ENCODE measurements at places on chromosomes 3 and 15.

DNA sequence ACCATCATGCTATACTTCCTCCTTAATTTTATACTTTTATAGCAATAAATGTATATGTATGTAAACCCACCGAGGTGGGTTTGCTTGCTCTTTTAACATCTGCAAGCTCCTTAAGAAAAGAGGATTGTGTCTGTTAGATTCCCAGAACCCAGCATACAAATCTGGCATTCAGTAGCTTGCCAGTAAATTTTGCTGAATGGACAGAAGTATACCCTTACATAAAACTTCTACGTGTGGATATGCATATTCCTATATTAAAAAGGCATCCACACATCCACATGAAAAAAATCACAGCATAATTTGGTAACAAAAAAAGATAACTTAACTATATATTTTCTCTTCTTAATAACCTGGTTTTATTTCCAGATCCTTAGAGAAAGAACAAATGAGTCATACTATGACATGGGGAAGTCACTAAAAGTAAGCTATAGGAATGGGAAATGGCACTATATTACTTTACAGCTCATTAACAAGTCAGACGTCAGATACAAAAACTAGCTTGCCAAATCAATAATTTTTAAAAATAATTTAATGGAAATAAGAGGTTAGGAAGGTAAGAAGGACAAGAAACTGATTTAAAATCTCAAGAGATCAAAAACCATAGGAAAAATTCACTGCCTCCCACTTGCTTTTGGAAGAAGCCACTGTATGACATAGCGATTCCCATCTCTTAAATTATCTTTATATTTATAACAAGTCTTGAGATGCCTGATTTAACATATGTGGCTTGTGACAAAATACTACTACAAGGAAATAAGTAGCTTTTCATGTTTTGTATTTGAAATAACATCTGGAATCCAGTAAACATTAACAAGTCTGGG lies 68.7 kb downstream of the SUMF1 start:
- no peak for DNase-seq

DNA sequence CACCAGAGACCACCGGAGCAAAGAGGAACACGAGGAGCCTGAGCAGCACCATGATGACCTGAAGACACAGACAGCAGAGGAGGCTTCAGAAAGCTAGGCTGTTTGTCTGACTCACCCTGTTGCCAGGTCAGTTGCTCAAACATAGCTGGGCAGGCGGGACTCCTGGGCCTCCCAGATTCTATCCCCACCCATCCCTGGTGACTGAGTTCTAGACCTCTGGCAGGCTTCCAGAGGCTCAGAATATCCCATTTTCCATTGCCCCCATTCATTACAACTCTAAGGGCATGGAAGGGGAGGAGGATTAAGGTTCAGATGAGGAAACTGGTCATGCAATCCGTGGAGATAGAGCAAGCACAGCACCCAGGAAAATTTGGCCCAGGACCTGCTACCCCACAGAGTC lies at the start of gene CDHR4:
Gene CDHR4 (minus strand): TSS at position 113 of the 400 bp plus-strand sequence. CDS start 61 bp downstream, at position 52.
- no peak for DNase-seq

DNA sequence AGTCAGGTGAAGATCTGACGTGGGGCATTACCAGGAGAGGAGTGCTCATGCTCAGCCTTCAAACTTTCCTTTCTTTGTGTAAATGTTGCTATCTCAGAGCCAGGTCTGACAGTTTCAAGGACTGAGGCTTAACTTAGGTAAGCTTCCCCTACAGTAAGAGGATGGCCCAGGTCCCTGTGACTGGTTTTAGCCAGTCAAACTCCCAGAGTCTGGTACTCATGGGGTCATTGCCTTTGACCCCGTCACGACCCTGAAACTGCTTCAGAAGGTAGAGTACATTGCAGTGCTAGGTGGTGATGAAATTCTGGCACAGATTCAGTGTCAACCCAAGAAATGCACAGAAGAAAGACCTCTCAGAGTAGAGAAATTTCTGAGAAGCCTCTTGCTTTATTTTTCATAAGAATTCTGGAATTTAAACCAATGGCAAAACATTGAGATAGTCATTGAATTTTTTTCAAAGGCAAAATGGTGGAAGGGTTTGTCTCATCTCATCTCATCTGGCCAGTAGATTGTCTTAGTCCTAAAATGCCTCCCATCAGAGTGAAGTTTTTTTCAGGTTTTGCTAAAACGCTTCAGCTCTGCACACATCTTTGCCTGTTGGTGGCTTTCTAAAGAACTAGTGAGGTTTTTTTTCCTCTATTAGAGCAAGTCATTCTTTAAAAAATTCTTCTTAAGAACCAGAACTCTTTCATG lies 23.1 kb downstream of the ZBTB38 start:
- no peak for DNase-seq

GRCh38 chr3:194148383-194148782 lies 12.4 kb downstream of the HES1 start:
- DNase-seq: no peak

DNA sequence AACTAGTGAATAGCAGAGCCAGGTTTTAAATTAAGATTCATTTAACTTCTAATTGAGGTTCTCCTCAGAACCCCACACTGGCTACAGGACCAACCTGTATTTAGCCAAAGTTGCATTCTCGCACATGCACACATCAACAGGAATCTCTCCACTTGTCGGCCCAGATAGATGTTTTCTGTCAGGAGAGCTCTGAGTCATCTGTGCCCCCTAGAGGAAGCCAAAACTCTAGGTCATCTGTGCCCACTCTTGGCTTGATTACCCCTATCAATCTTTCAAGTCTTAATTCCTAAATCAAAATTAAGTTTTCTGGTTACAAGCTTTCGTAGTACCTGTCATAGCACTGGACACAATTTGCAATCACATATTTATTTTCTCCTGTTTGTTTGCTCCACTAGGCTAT lies 104.9 kb upstream of the EOMES start:
- DNase-seq: no peak

DNA sequence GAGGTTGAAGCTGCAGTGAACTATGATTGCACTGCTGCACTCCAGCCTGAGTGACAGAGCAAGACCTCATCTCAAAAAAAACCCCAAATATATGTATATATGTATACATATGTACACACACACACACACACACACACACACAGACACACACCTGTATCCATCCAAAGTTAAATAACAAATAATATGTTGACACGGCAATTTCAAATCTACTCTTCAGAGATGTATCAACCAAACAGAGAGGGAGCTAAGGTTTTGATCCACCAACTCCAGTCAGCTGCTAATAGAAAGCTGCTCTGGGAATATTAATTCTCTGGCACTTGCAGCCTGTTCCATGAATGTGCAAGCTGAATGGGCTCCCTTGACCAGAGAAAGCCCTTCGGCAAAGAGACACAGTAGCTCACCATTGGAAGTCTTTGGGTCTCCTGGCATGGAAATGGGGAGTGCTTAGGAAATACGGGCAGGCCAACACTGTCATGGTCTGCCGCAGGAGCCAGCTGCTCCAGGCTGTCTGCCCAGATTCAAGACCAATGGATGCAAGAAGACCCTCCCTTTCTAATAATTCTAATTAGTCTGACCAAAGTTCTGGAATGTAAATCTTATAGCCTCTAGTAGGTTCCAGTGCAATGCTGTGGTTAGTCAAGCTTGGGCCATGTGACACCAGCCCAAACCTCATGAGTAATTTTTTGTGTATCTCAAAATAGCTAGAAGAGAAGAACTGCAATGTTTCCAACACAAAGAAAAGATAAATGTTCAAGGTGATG lies 299.8 kb downstream of the KBTBD8 start:
- no peak for DNase-seq

- DNase-seq: no peak
These were observed 923 bp downstream of the SIAH2 start for GRCh38 chr3:150761831-150762661.

GRCh38 chr15:45611305-45611704 lies 23.5 kb upstream of the SQOR start:
- DNase-seq: no peak

GRCh38 chr3:148089171-148089570 lies 608.5 kb upstream of the AGTR1 start:
- DNase-seq: no peak

DNA sequence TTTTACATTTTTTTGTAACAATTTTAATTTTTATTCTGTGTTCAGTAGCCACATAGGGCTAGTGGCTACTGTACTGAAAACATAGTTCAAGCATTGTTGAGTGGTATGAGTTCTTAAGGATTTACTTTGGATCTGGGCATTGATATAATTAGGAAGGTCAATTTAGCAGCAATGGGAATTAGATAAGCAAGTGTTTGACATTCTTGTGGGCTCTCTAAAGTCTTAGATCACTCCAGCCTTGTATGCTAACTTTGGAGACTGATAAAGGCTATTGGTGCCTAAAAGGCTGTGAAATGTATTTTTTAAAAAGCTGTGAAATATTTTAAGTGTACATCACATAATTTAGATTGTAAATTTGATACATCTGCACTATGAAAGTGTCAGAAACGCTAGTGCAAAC lies 2.5 kb upstream of the DNAJC13 start:
- DNase-seq: no peak

DNA sequence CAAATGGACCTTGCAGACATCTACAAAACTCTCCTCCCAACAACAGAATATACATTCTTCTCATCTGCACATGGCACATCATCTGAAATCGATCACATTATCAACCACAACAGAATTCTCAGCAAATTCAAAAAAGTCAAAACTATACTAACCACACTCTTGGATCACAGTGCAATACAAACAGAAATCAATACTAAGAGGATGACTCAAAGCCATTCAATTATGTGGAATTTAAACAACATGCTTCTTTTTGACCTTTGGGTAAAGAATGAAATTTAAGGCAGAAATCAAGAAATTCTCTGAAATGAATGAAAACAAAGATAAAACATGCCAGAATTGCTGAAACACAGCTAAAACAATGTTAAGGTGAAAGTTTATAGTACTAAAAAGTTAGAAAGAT lies 358.1 kb downstream of the NSUN3 start:
- DNase-seq: no peak

DNA sequence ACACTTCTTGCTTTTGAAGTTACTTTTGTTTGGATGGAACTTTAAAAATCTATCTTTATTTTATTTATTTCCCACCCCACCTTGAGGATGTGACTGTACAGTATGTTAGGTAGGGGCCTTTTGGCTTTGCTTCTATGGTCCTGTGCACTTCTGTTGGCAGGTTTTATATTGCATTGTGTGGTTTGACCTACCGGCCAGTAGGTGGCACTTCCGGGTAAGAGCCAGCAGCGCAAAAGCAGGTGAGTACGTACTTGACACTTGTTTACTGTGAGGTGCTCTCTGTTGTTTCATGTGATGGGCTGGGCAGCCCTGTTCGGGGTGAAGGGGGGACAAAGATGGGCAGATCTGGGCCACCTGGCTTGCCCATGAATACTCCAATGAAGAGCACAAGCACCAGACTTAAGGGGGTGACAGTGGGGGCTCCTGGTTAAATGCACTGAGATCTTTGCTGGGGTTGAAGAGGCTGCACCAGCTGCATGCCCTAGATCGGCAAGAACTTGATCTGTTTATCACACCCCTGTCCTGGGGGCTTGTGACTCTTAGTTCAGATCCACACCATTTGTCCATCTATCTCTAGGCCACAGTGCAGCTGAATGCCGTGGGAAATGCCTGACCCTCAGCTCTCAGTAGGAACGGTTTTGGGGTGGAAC lies 131.6 kb downstream of the NLGN1 start:
- no peak for DNase-seq

- DNase-seq: no peak
These were observed 361.9 kb upstream of the ICE2 start for GRCh38 chr15:60840703-60841411.

DNA sequence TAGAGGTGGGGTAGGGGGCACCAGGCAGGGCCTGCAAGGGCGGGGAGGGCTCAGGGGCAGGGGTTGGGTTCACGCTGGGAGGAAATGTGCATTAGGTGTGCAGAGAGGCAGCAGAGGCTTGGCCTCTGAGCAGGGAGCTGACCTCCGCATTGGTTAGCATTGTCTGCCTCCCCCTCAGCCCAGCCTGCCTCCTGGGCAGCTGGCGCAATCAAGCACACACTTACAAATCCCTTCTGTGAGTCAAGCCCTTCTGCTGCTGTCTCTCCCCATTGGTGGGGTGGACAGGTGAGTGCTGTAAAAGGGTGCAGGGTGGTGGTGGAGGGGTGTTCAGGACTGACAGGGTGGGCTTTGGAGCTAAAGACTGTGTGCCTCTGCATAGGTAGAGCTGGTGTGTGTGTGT lies 9.3 kb downstream of the LOXL1 start:
- DNase-seq: no peak

DNA sequence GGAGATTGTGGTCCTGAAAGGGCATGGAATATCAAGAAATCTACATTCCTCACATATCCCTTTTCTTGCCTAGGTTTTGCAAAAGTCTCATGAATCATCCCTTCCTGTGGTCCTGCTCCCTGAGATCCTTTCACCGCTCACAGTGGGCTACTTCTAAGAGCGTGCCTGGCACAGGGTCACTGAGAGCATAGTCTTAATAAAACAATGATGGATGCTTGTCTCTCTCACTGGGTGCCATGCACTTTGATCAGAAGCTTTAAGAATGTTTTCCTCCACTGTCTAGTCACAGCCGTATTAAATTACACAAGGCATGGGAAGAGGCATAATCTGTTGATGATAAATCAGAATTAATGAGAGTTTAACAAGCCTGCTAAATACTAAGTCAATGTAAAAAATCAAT lies 269.7 kb upstream of the ATP10A start:
- DNase-seq: no peak

- DNase-seq: no peak
These were observed 50.6 kb upstream of the ULK4 start for GRCh38 chr3:42012383-42012934.

GRCh38 chr3:56816061-56816460 lies 14.3 kb upstream of the ARHGEF3 start:
- no peak for DNase-seq

GRCh38 chr3:12593473-12593872 lies 36.6 kb downstream of the MKRN2 start:
- DNase-seq: no peak

- DNase-seq: no peak
These were observed 68.6 kb downstream of the CDC25A start for GRCh38 chr3:48119505-48120193.

- DNase-seq: no peak
These were observed 1165.1 kb downstream of the ROBO2 start for GRCh38 chr3:78204977-78205376.

GRCh38 chr3:43155464-43156121 lies 49.7 kb upstream of the POMGNT2 start:
- DNase-seq: no peak

- DNase-seq: no peak
These were observed 139.5 kb downstream of the ADAMTS9 start for GRCh38 chr3:64548200-64548889.

DNA sequence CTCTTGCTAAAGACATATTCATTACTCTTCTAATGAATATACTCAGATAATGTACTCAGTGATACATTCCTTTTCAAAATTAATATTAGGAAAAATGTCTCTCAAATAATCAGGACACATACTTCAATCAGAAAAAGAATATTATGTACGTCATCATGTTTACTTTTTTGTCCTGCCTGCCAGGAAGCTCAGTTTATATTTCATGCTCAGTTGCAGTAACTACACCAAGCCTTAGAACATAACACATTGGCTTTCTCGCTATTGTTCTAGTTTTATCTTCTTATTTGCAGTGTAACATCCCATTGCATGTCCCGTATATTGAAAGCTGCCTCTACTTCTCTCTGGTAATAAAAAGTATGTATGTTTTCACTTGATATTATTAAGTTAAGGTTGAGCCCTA lies 181.5 kb upstream of the LPP start:
- DNase-seq: no peak

All from NCI-H1930 (cell line).